Activated naive CD4-positive, alpha-beta T cell treated with anti-CD3 and anti-CD28 coated beads, Interleukin-2, amount 50 U/mL, for 16 hours (primary cell): ENCODE measurements at places on chromosomes 12 and 14.

- DNase-seq: no peak
Observed at GRCh38 chr12:91833780-91834359, 311.8 kb downstream of the BTG1 start.

- DNase-seq: peak; percentile 56
Observed at GRCh38 chr12:14629832-14630710, 62.4 kb upstream of the PLBD1 start.

DNA sequence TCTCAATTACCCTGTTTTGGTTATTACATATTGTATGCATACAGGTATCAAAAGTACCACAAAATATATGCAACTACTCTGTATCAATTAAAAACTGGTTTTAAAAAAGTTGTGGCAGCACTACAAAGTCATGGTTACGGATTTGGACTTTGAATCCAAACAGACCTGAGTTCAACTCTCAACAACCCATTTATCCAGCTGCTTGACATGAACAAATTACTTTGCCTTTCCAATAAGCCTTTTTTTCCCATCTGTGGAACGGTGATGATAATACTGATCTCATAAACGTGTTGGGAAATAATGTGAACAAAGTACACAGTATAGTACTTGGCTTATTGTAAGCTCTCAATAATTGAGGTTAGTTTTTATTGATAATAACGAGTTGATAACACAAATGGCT, 85.0 kb downstream of the MNAT1 start:
- no peak for DNase-seq

- no peak for DNase-seq
Observed at GRCh38 chr12:92206596-92206995, 61.0 kb upstream of the BTG1 start.

DNA sequence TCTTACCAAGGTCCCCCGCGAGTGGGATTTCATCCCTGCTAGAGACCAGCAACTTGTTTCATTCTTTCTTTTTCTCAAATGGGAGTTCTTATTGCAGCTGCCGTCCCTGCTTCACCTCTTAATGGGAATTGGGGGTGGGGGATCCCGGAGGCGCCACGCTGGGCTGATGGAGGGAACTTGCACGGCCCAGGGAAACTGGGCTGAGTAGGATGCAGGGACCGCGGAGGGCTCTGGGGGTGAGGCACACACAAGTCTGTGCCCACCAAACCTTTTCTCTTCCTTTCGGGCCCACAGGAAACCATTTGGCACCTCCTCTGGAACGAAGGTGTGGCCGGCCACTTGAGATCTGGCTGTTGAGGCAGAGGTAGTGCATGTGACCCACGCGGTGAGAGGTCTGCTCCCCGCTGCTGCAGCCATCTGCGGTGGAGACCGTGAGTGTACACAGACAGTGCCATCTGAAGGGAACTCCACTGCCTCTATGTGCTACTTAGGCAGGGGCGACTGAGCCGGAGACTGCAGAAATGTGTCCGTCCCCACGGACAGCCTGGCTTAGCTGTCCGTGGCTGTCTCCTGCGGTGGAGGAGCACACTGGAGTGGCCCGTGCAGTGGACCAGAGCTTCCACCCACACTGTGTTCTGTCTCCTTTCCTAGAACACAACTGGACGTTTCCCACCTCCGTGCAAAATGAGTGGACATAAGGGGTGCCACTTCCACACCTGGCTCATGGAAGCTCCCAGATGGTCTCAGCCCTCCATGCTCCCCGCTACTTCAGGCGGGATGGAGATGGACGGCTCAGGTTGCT, 42.1 kb upstream of the TESC start:
- DNase-seq: no peak

DNA sequence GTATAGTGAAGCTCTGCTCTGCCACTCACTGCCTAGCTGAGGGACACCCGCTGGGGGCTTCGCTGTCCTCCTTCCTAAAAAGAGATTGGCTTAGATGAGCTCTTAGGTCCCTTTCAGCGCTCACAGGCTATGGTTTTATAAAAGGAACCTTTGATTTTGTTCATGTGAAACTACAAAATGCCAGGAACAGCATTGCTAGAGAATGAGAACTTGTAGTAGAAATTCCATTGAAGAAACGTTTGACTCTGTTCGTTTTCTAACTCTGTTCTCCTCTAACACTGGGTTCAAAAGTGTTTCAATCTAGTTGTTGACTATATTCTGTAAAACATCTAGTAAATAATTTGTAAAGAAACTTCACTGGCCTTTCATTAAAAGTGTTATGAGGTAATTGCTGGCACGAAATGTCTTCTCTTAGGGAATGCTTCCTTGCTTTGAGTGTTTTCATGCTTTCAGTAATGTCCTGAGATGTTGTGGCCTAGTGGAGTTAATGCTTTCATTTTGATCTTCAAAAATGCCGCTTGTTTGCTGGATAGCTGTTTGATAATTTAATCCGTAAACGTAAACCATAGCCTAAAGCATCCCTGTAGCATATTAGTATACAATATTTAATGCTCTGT, 1.6 kb downstream of the MARK3 start:
- DNase-seq: no peak

DNA sequence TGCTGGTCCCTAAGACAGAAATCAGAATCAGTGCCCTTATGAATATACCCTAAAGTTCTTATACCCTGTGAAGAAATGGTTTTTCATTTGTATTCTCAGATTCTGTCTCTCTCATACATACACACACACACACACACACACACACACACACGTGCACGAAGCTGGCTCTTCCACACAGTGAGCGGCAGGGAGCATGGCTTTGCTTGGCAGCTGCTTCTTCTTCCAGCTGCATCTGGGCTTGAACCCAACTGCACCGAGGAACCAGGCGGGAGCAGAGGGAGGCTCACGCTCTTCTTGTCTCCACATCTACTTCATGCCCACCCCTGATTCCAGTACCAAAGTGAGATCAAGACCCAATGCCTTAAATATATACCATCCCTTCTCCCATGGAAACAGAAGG, 19.4 kb downstream of the GRIN2B start:
- DNase-seq: no peak

GRCh38 chr14:54688229-54688628, 121.3 kb downstream of the SAMD4A start:
- DNase-seq: no peak

- no peak for DNase-seq
Observed at GRCh38 chr14:92819011-92819597, 25.0 kb downstream of the GOLGA5 start.

DNA sequence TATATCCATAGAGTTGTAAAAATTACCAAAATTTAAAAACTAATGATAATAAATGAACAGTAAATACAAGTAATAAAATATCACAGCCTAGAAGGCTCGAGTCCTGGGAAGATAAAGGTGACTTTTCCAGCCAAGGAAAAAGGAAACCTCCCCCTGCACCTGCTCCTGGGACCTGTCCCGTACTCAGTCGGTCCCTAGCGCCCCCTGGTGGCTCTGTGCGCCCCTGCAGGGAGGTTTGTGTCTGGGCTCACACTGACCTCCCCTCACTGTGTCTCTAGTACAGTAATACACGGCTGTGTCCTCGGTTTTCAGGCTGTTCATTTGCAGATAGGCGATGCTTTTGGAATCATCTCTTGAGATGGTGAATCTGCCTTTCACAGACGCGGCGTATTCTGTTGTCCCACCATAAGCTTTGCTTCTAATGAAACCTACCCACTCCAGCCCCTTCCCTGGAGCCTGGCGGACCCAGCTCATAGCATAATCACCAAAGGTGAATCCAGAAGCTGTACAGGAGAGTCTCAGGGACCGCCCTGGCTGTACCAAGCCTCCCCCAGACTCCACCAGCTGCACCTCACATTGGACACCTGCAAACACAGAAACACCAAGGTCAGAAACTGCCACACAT, 1030.4 kb downstream of the TMEM121 start:
- peak; percentile 81 for DNase-seq

DNA sequence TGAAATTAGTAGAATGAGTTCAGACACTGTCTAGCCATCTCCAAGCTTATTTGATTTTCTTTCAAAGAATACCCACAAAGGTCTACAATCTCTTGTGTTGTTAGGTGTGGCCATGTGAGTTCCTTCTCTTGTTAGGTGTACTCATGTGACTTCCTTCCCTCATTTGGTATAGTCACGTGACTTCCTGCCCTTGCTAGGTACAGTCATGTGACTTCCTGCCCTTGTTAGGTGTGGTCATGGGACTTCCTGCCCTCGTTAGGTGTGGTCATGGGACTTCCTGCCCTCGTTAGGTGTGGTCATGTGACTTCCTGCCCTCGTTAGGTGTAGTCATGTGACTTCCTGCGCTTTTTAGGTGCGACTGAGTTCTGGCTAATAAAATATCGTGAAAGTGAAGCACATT, 179.6 kb downstream of the TMX1 start:
- DNase-seq: peak; percentile 26

- DNase-seq: no peak
Observed at GRCh38 chr14:73770977-73771847, 57.0 kb upstream of the PNMA1 start.

DNA sequence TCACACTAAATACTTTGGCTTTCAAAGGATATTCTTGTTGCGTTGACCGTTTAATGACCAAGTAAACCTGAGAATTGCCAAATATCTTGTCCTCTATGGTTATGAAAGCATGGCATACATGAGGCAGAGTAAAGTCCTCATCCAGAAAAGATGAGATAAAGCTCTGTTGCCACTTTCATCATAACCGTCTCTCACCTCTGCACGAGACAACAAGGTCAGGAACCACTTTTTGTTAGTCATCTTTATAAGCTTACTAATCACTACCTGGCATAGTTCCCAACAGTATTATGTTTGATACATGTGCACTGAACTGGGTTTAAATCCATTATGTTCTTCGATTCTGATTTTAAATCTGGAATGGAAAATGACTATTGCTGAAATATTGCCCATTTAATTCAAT, 31.3 kb downstream of the PTPRB start:
- DNase-seq: no peak

GRCh38 chr14:66643344-66643743, 135.4 kb downstream of the GPHN start:
- DNase-seq: no peak

DNA sequence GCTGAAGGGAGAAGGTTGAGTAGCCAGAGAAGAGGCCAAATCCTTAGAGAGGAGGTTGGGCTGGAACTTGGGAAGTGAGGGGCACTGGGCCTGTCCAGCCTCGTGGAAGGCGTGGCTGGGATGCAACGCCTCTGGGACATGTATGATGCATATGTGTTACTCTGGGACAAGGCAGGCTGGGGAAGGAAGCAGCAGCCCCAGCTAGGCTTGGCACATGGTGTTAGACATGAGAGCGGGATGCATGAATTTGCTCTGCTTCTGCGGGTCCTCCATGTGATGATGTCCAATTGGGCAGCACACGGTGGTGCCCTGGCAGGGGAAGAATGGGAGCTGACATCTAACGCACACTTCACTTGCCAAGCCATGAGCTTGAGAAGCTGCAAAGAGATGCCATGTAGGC, 21.3 kb downstream of the PLEKHH1 start:
- DNase-seq: no peak

- no peak for DNase-seq
Observed at GRCh38 chr12:64187370-64187769, 34.7 kb downstream of the KICS2 start.

DNA sequence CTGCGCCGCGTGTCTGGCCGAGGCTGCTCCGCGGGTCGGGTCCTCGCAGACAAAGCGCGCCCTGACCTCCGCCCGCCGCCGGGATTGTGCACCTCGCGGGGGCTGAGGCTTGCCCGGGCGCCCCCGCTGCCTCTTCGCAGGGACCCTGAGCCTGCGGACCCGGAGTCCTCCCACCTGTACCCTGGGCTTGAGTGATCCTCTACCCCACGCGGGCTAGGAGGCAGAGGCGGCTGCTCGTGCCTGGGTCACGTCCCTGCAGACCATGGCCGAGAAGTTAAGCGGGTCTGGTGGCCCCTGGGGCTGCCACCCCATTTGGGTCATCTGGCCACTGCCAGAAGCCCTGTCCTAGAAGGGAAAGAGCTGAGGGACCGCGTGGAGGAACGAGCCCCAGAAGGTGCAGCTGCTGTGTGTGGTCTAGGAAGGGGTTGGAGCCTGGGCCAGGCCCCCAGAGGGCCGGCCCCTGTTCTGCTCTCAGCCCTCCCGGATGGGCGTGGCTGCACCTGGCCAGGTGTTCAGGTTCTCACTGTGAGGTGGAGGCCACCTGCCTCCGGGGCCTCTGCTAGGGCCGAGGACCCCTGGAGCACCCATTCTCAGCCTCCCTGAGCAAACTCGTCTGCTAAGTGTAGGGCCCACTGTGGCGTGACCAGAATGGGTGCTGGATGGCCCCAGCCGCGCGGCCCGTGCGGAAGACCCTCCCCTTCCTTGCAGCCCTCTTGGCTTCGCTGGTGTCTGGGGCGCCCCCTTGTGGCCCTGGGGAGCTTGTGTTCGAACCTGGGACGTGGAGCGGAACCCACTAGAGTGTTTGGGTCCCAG, 49.6 kb downstream of the LRCOL1 start:
- DNase-seq: peak; percentile 83

DNA sequence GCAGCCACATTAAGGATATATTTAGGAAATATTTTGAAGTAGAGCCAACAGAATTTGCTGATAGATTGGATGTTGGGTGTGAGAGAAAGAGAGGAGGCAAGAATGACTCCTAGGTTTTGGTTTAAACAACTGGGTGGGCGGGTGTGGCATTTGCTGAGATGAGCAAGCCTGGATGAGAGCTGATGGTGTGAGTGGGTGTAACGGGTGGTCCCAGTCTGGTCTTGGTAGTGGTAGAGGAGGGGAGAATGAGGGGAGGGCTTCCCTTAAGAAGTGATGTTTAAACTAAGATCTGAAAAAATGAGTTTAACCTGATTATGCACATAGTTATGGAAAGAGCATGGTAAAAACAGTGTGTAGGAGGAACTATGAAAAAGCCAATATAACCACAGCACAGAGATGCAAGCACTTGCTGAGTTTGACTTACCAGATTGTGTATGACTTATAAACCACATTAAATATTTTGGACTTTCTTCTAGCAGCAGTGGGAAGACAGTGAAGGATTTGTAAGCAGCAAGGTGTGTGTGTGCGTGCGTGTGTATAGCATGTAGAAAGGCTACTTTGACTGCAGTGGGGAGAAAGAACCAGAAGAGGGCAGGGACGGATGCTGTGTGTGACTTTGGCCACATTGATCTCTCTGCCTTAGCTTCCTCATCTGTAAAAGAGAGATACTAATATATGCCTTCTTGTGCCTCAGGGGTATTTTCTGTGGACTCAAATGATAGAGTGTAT, 139.7 kb downstream of the PRIMA1 start:
- DNase-seq: peak; percentile 31

DNA sequence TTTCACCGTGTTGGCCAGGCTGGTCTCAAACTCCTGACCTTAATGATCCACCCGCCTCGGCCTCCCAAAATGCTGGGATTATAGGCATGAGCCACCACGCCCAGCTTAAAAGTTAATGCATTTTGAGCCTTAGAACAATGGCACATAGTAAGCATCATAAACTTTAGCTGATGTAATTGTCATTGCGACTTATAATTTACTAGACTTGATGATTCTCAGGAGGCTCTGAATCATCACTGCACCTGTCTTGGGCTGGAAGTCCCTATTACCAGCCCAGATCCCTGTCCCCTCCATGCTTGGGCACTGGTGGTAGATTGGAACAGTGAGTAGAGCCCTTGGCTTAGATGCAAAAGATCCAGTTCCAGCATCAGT, 26.1 kb downstream of the KMT5A start:
- no peak for DNase-seq

GRCh38 chr12:115322275-115322674, 638.3 kb upstream of the TBX3 start:
- no peak for DNase-seq

GRCh38 chr14:52150162-52150561, 81.3 kb upstream of the NID2 start:
- no peak for DNase-seq

GRCh38 chr12:113831476-113831875, 134.6 kb downstream of the RBM19 start:
- no peak for DNase-seq

GRCh38 chr12:105775343-105775742, 363.4 kb downstream of the NUAK1 start:
- no peak for DNase-seq
